ENCODE measurements at places on chromosomes 5 and 9.

GRCh38 chr9:14893280-14893679, 16.9 kb downstream of the FREM1 start:
- DNase-seq, result no peak

DNA sequence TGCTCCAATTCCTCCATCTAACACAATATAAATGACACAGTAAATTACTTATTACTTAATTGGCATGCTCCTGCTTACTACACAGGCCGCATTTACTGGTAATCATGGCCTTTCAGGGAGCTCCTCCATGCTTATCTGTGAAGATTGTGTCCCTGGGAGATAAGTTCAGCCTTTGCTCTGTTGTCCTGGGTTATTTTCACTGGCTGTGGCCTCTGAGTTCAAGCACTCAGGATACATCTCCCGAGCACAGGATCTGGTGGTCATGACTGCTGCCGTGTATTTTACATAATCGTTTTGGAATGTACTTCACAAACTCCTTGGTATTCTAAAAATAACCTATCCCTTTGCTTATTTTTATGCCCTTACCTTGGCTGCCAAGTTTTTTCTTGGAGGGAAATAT, 215.7 kb downstream of the ICE1 start:
- DNase-seq, result no peak

- no peak for DNase-seq
Observed at GRCh38 chr9:1094749-1095148, 44.6 kb downstream of the DMRT2 start.

GRCh38 chr5:128081111-128081851, 2.3 kb upstream of the SLC12A2 start:
- DNase-seq, result peak; percentile 34

GRCh38 chr5:140141241-140141640, 15.5 kb downstream of the IGIP start:
- DNase-seq, result peak; percentile 92

DNA sequence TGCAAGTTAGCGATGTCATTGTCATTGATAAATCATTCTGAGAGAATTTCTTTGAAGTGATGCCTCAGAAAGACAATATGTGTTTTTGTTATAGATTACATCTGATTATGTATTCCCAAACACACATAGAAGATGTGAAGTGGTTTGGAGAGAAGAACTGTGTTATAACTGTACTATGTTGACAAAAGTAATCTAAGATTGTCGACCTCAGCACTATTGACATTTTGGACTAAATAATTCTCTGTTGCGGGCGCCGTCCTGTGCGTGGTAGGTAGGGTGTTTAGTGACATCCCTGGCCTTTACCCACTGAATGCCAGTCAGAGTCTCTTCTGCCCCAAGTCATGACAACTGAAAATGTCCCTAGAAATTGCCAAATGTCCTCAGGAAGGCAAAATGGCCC, 77.8 kb downstream of the CFAP90 start:
- DNase-seq, result no peak

DNA sequence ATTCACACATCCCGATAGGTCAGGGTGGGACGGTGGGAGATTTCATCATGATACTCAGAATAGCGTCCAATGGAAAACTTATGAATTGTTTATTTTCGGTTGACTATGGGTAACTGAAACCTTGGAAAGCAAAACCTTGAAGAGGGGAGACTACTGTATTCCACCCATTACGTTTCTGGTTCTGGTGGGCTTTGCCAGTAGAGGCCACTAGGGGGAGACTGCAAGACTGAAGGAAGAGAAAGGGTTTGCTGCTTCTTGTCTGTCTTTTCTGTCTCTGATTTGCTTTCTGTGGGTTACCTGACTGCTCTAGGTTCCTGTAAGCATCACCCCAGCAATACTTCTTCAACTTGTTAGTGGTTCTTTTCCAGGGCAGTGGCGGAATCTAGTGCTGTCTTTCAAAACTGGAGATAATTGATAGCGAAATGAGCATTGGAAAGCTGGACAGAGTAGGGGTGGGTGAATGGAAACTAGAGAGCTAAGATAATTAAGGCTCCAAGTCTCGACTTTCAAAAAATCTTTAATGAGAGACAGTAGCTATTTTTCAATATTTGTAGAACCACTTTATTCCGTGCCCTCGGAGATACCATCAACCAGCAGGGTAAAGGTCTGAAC, 27.0 kb downstream of the GRIN3A start:
- no peak for DNase-seq

DNA sequence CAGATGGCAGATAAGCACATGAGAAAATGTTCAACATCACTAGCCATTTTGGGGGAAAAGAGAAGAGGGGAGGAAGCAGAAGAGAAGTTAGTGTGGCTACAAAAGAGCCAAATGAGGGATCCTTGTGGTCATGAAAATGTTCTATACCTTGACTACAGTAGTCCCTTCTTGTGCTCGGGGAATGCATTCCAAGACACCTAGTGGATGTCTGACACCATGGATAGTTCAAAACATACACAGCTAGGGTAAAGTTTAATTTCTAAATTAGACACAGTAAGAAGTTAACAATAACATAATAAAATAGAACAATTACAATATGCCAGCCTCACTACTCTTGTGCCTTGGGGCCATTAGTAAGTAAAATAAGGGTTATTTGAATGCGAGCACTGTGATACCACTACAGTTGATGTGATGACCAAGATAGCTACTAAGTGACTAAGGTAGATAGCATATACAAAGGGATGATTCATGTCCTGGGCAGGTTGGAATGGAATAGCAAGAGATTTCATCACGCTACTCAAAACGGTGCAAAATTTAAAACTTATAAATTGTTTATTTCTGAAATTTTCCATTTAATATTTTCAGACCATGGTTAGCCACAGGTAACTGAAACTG, 344.1 kb downstream of the NR2F1-AS1 start:
- DNase-seq, result no peak

DNA sequence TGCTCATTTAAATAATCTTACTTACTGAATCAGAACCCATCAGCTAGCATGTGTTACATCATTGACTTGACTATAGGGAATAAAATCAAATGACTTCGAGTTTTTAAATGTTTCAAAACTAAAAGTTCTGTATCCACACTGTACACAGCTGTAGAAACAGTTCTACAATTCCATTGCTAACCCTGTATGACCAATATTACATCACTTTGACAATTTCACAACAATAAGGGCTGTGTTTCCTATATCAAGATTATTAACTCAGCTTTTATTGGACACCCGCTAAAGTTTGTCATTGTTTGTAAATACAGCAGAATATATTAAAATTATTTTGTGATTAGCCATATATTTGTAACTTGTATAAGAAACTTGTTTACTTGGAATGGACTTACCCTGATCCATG, 540.8 kb downstream of the PRELID2 start:
- peak; percentile 33 for DNase-seq

GRCh38 chr5:16160706-16161105, 18.9 kb downstream of the MARCHF11 start:
- DNase-seq, result peak; percentile 72

- no peak for DNase-seq
Observed at GRCh38 chr5:56251440-56251839, 18.3 kb upstream of the ANKRD55 start.

GRCh38 chr9:124399968-124400940, 15.0 kb downstream of the PSMB7 start:
- no peak for DNase-seq
